Foreskin keratinocyte (primary cell): ENCODE measurements at places on chromosomes 16 and 17. TPM values are rescaled to one million over a fixed set of nuclear protein-coding genes. Genes with fewer than 3 reads are reported as not detected.

GRCh38 chr16:88462396-88462795, 9.3 kb downstream of the ZFPM1 start:
- no peak for DNase-seq

GRCh38 chr16:50311134-50311528, 44.8 kb downstream of the ADCY7 start:
- DNase-seq: no peak

DNA sequence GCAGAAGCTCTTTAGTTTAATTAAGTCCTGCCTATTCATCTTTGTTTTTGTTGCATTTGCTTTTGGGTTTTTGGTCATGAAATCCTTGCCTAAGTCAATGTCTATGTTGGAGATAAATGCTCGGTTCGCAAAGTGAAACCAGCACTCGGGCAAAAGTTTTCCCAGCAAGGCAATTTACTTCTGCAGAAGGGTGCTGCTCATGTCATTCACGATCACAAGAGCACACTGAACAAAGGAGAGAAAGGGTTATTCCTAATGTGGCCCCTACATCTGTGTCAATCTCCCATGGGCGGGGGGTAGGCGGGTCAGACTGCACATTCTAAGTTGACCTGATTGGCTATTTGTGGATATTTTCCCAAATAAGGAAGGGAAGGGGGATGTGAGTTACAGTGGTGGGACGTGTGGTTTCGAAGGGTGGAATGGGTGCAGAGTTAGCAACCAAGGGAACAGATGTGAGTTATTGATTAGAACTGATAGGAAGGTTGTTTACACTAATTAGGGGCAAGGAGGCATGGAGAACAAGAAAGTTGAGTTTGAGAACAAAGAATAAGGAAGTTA, 23.0 kb downstream of the ATF7IP2 start:
- peak; percentile 12 for DNase-seq

GRCh38 chr17:56269556-56270389, 116.5 kb downstream of the ANKFN1 start:
- no peak for DNase-seq

GRCh38 chr17:53391197-53391596, 431.5 kb upstream of the KIF2B start:
- no peak for DNase-seq

DNA sequence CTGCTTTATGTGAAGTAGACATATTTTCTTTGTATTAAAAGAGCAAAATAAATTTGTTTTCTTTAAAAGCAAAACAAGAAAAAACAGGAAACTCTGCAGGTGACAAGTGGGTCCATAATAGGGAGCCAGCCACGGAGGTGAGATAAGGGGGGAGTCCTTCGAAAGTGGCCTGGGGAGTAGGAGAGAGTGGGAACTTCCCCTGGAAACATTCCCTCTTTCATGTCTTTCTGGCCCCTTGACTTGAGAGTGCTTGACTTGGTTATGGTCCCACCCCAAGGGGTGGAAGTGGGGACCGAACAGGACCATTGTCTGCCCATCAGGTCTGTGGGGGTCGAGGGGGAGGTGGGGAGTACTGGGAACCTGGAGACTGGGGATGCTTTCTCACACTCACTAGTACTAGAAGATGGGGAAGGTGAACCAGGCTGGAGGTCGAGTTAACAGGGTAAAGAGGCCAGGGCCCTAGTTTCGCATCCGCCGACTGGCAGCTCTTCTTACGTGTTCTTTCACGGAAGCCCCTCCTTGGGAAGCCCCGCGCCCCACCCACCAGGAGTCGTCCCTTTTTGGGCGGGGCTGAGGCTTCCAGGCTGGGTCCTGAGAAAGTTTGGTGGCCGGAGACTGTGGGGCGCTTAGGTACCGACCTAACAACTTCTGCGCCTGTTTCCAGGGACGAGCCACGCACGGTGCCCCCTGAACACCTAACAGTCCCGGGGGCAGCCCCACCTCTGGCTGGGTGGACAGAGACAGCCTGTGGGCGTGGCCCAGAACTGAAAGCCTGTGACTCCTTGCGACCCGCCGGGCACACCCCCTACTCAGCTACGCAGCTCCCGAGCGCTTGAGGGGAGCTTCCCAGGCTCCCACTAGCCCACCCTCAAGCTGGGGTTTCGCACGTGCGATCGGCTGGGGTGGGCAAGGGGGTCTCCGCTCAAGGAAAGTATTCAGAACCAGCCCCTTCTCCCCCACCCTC, 790 bp downstream of the TRADD start:
- no peak for DNase-seq

- DNase-seq: no peak
Measured at GRCh38 chr16:28543072-28543471, 4.3 kb upstream of the NUPR1 start.

DNA sequence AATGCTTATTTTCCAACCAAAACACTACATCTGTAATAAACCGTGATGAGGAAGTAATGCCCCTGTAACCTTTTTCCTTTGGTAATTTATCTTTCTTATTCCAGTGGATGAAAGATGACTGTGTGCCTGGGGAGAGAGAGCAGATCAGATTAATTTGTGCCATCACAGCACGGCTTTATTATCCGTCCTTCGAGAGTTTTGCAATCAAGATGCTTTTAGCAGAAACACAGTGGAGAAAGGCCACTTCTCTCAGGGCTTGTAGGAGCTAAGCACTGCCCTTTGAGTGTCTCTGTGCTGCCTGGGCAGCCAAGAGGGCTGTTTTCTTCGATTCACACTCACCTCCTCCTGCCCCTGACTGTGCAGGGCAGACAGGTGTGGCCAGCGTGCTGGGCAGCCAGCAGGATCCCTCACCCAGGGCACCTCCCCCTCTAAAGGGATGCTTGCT, 190.2 kb downstream of the PRKCA start:
- DNase-seq: no peak

DNA sequence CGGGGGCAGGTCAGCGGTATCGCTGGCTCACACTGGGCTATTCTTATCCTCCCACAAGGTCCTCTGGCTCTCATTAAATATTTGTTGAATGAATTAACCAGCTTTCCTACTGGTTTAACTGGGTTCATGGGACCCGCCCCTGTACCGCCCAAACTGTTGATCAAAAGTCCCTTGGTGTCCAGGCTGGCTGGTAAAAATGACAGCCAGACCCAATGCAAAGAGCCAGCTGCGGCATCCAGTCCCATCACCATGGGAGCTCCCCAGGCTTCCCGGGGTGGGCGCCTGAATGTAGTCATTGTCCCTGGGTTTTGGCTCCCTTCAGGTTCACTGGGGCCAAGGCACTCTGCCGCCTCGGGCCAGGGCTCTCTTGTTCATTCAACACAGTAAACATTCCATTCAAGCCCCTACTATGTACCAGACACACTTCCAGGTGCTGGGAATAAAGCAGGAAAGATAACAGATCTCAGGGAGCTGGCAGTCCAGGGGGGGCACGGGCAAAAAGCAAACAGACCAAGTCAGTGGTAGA, 11.7 kb upstream of the ATP2C2 start:
- no peak for DNase-seq

DNA sequence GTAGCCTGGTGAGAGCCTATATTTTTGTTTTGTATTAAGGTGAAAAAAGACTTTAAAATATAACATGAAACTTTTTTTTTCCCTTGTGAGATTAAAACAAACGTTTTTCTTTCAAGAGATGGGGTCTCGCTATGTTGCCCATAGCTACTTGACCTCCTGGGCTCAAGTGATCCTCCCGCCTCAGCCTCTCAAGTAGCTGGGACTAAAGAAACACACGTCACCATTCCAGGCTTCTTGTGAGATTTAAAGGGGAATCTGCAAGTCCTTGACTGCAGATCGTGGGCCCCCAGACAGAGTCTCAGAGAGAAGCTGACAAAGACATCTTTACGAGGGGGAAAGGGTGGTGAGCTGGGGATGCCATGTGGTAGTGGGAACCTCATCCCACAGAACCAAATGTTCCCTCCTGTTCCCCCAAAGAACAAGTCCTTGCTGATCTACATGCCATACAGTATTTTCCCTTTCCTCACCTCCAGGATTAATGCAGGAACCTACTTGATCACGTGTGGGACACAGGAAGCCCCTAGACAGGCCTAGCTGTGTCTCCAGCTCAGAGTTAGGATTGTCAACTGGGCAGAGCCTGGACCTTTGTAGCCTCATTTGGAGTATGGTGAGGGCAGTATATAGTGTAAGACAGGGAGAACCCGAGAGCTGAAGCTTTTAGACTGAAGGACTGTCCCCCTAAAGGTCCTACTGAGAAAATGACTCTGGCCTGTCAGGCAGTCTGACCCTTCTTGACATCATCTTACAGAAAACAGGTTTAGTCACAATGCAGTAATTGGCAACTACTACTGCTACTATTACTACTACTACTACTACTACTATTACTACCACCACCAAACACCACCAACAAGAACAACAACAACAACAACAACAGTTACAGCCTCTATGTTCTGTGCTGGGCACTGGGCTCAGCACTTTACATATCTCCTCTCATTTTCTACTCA, 4.1 kb downstream of the MAP3K14 start:
- no peak for DNase-seq

DNA sequence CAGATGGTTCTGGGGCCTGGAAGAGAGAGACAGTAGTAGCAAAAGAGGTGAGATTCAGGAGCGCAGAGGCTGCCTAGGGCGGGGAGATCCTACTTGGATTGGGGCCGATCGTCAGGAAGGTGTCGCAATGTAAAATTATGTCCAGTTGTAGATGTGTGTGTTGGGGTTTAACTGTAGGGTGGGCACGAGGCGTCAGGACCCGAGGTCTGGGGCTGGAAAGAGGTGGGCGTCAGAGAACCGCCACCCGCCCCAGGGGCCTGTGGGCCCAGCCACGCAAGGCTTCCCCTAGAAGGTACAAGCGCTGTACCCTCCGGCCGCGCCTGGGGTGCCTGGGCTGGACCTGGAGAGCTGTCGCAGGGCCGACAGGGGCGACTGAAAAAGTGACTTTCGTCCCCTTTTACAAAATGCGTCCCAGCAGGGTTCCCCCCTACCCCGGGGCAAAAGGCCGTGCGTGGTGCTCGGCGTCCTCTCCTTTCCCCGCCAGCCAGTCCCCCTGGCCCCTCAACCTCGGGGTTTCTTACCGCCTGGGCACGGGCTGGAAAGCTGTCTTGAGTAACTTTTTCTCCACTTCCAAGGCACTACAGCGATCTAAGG, 2.8 kb downstream of the IRX3 start:
- DNase-seq: peak; percentile 9

GRCh38 chr16:83968306-83968851, 335 bp downstream of the NECAB2 start:
- no peak for DNase-seq

DNA sequence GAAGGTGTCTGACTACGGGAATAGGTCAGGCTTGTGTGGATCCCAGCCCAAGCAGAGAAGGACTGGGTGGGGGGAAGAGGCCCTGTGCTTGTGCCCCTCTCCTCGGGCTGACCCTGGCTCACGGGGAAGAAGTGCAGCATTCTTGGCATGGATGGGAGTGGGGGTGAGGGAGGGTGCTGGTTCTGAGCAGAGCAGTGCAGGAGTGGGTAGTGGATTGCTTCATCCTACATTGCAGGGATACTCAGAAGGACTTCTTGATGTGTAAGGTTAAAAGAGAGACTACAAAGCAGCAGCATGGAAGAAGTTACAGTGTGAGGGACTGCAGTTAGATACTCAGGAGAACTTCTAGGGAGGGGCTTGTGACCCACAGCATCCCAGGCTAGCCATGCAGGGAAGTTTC, 2.1 kb downstream of the ARHGAP23 start:
- no peak for DNase-seq

GRCh38 chr17:65287040-65287439, 149.9 kb downstream of the RGS9 start:
- no peak for DNase-seq

DNA sequence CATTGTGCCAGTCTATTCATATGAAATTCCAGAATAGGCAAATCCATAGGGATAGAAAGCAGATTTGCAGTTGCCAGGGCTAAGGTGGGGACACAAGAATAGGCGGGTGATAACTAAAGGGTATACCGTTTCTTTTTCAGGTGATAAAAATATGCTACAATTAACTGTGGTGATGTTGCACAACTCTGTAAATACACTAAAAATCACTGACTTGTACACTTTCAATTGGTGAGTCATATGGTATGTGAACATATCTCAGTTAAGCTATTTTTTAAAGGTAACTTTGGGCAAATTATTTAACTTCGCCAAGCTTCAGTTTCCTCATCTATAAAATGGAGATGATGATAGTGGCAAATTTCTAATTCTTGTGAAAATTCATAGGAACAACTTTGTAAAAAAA, 65.9 kb downstream of the CDYL2 start:
- no peak for DNase-seq

DNA sequence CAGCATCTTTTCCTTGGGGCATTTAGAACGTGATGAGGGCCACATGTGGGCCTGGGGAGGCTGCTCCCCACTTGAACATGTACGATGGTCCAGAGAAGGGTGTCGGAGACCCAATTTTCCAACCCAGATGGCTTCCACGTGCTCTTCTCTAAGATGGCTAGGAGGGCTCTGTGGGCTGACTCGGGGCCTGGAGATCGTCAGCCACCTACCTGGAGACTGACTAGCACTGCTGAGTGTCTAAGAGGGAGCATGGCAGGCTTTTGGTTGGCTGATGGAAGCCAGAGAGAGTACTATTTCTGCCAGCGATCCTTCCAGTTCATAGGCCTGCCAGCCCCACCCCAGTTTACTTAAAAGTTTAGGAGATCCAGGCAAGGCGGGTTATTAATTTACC, 60.2 kb upstream of the CLEC18A start:
- DNase-seq: no peak

- no peak for DNase-seq
Measured at GRCh38 chr17:83185023-83186002, 105.9 kb downstream of the METRNL start.

DNA sequence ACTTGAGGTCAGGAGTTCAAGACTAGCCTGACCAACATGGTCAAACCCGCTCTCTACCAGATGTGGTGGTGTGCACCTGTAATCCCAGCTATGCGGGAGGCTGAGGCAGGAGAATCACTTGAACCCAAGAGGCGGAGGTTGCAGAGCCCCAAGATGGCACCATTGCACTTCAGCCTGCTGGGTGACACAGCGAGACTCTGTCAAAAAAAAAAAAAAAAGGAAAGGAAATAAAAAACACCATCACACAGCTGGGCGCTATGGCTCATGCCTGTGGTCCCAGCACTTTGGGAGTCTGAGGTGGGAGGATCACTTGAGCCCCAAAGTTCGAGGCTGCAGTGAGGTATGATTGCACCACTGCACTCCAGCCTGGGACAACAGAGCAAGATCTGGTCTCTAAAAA, 13.3 kb upstream of the SBK1 start:
- DNase-seq: no peak

GRCh38 chr17:37446027-37446426, 39.3 kb downstream of the TADA2A start:
- peak; percentile 19 for DNase-seq

Gene IGSF6
- total RNA-seq: 0.03 and 0.04 TPM in 2 replicates

Gene TCAP
- 0.18 and 0.31 TPM in 2 replicates for total RNA-seq

Gene MT1F
- total RNA-seq: 4.9 and 5.2 TPM in 2 replicates

Gene SLC39A11
- total RNA-seq: 9.3 and 10.9 TPM in 2 replicates

Gene C17orf100
- total RNA-seq: 0.88 and 1.2 TPM in 2 replicates

Gene DPEP3
- not detected in 2 replicates for total RNA-seq

Gene CRAMP1
- total RNA-seq: 9.8 and 10.4 TPM in 2 replicates

Gene IL17C
- total RNA-seq: not detected in 2 replicates

Gene CREBBP
- 18.7 and 20.7 TPM in 2 replicates for total RNA-seq

Gene CTRB1
- not detected in 2 replicates for total RNA-seq

Gene AANAT
- not detected in 2 replicates for total RNA-seq

Gene GNG13
- not detected in 2 replicates for total RNA-seq

Gene NLRC3
- not detected in 2 replicates for total RNA-seq

Gene SCIMP
- not detected in 2 replicates for total RNA-seq

Gene OR1A1
- not detected in 2 replicates for total RNA-seq

Gene ACAP1
- total RNA-seq: 3.7 and 7.6 TPM in 2 replicates

Gene CHST6
- total RNA-seq: 1.4 and 1.5 TPM in 2 replicates
